Omental fat pad (tissue), 4 donors: ENCODE measurements at places on chromosomes 6 and 20. TPM values are rescaled to one million over a fixed set of nuclear protein-coding genes. Genes with fewer than 3 reads are reported as not detected.
A peak's percentile ranks its signal among the peaks of the same experiment; 100 is the strongest.

F13A1 gene
- total RNA-seq: 334 TPM

RIPOR2 gene
- total RNA-seq: 14.3 TPM

SPTLC3 gene
- 9.7 TPM for total RNA-seq

VAPB gene
- total RNA-seq: 24.7 TPM

NKX2-4 gene
- total RNA-seq: not detected

FITM2 gene
- total RNA-seq: 18.7 TPM

NHLRC1 gene
- 3.1 TPM for total RNA-seq

RRBP1 gene
- 92.5 TPM for total RNA-seq

RSPO4 gene
- not detected for total RNA-seq

DNA sequence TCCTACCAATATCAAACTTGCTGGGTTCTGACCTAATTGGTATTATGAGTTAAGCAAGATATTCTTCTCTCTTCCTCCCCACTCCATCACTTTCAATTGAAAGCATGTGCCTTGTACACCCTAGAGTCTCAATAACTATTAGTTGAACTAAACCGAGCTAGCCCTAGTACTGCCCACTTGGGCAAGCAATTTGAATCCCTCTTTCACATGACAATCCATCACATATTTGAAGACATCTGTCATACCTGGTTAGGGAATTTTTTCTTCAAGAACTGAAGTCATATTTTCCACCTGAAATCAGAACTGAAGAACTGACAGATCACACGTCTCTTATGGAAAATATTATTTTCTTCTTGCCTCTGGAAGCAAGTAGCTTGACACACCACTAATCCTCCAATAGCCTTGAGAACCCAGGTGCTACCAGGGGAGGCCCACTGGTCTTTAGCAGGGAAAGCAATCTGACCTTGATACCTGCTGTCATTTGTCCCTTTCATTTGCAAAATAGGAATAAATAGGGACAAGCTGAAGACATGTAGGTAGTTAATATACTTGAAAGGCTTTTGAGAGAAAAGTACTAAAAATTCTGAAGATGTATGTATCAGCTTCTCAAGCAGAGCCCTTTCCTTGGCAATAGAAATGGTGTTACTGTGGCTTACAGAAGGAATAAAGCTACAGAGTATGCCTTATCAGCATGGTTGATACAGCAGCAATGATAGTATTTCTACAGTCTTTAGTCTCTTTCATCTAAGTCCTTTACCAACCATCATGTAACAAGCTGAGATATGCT lies 71.4 kb downstream of the GJA10 start:
- no peak for DNase-seq

DNA sequence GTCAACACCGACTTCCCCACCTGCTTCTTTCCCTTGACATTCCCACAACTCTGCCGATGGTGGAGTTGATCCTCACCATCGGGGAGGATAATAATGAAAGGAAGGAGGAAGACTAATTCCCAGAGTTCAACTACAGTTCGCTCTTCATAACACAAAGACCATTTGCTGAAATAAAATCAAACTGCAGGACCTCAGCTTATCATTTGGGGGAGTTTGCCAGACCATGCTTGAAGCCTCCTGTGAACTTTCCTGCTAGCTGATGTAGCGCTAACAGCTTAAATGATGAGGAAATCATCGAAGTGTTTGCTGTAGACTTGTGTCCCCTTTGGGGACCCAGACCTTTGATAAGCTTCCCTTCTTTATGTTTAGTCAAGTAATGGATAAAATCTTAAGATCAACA lies 26.2 kb downstream of the PROKR2 start:
- DNase-seq: no peak

GRCh38 chr6:3296537-3296936 lies 37.8 kb downstream of the PSMG4 start:
- no peak for DNase-seq

- DNase-seq: no peak
Observed at GRCh38 chr20:15836634-15837033, 736.6 kb downstream of the KIF16B start.

- DNase-seq: no peak
Observed at GRCh38 chr6:114055349-114055748, 84.4 kb upstream of the HDAC2 start.

DNA sequence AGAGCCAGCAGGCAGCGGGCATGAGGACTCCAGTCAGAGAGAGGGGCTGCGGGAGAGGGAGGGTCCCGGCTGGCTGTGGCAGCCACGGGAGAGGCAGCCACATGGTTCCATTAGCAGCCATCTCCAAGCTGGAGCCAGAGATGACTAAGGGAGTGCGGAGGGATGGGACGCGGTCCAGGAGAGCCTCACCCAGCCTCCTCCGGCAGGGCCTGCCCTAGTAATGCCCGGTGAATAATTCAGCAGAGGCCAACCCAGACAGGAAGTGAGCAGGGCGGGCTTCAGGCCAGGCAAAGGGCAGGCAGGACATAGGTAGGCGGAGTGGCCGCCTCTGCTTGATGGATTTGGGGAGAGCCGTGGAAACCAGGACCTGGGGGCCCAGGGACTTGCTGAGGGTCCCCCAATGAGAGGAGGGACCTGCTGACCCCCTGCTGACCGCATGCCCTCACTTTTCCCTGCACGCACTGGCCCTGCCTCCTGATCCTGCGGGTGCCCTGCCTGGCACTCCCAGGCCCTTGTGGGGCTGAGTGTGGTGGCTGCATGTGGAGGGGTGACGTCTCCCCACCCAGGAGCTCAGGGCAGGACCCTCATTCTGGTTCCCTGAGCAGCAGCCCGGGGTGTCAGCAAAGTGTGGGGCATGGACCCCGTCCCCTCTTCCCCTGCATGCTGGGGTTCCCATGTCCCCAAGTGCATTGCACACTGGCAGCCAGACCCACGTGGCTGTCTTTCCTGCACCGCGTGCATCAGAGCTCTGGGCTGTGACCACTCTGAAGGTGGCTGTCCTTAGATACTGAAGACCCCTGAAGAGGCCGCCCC lies 51.8 kb upstream of the SLCO4A1 start:
- peak; percentile 51 for DNase-seq

DNA sequence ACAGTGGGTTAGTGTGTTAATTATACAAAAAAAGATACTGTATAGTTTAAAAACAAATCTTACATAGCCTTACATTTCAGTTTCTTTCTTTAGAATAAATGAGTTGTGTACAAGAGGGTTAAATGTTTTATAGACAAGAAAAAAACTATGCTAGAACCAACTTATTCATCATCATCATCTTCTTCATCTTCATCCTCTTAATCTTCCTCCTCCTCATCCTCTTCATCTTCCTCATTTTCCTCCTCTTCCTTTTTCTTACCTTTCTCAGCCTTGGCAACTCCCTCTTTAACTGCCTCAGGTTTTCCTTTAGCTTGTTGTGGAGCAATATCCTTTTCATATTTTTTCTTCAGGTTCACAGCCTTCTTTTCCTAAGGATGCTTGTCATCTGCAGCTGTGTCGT lies 53.7 kb downstream of the RPS12 start:
- DNase-seq: no peak

GRCh38 chr20:58310291-58310782 lies 822 bp downstream of the RAB22A start:
- DNase-seq: no peak

DNA sequence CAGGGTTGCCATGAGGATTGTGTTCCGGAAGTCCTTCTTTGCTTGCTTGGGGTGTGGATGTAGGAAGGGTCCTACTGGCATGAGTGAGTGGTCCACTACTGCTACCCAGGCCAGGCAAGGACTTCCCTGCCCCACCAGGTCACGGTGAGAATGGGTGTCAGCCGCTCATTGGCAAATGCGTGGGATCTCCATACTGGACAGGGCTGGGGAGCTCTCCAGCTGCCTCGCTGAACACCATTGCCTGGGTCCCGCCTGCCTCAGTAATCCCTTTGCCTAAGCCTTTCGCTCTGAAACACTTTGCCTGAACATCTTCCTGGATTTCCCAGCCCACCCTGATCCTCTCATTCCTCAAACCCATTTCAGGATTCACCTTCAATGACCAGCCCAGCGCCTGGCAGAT lies 59.5 kb downstream of the CTCFL start:
- no peak for DNase-seq

- no peak for DNase-seq
Observed at GRCh38 chr20:44572551-44573500, 9.6 kb upstream of the PKIG start.

- no peak for DNase-seq
Observed at GRCh38 chr20:64189530-64189966, 25.3 kb downstream of the MYT1 start.

- no peak for DNase-seq
Observed at GRCh38 chr6:96899019-96899418, 1.3 kb upstream of the NDUFAF4 start.

- no peak for DNase-seq
Observed at GRCh38 chr6:149335924-149336608, 18.6 kb downstream of the TAB2 start.

DNA sequence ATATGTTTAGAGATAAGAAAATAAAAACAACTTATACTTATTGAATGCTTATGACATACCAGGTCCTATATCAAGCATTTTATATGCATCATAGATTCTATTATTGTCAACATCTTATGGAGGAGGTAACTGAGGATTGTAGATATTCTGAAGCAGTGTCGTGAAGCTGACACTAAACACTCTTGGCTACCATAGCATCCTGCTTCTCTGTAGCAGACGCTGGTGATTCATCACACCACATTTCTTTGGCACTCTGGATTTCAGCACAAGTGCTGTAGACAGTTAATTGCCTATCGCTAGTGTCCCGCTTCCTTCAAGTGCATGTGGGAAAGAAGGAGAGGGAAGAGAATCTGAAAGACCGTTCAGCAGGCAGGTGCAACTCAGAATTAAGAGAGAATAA lies 317.1 kb downstream of the PLCB1 start:
- no peak for DNase-seq

GRCh38 chr6:77965449-77965848 lies 312.6 kb downstream of the MEI4 start:
- DNase-seq: no peak

GRCh38 chr6:14861491-14861943 lies 384.4 kb upstream of the JARID2 start:
- DNase-seq: no peak

DNA sequence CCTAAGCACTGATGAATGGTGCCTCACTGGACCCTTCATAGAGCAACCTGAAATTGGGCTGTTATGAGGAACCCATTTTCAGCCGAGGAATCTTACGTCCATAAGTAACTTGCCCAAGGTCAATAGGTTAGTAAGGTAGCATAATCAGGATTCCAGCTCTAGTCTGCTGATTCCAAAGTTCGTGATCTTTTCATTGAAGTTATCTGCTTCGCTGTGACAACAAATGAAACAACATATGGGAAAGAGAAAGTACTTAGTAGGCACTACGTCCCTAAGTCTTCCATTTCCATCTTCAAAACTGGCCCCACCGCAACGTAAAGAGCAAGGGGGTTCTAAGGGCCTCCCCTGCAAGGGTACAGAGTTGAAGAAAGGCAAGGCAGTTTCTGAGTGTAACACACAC lies 49.5 kb downstream of the MYLIP start:
- no peak for DNase-seq

- DNase-seq: no peak
Observed at GRCh38 chr6:74402781-74403180, 706.8 kb downstream of the CD109 start.

DNA sequence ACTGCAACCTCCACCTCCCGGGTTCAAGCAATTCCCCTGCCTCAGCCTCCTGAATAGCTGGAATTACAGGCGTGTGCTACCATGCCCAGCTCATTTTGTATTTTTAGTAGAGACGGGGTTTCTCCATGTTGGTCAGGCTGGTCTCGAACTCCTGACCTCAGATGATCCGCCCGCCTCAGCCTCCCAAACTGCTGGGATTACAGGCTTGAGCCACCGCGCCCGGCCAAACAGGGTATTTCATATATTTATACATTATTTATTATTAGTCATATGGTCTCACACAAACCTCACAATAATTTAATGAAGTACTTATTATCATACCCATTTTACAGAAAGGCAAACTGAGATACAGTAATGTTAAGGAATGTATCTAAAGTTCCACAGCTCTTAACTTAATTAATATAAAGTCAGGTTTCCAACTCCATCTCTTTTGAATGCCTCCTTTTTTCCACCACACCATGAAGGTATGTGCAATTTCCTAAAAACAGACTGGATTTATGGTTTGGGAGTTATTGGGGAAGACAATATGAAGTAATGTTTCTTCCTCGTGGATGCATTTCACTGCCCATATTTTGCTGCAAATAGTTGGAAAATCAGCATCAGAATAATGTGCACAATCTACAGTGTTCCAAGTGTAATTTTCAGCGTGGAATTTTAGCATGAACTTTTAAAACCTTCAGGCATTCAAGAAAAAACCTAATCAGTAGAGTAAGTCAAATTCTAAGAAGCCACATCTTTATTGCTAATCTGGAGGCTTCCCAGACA lies 65.7 kb downstream of the ZMYND8 start:
- DNase-seq: no peak

DNA sequence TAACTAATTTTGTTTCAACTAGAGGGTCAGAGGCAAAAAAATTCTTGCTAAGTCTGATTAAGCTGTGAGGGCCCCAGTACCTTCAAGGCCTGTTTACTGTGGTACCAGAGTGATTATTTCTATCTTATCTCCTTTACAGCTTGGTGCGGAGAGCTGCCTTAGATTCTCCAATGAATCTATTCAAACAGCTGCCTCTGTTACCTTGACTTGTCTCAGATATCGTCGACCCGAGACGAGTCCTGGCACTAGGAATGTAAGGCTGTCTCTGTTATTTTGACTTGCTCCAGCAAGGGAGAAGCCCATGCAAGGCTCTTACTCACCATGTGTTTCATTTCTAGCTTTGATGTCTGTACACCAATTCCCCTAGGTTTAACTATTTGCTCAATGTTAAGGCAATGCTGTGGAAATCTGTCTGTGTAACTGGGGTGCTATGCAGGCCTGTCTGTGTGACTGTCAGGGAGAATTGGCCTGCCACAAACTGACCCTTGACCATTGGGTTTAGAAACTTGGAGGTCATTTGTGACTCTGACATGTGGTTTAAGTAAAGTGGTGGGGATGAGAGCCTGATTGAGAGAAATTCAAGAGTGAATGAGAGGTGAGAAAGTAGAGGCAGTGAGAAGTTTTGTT lies 10.4 kb upstream of the FKBPL start:
- DNase-seq: no peak

DNA sequence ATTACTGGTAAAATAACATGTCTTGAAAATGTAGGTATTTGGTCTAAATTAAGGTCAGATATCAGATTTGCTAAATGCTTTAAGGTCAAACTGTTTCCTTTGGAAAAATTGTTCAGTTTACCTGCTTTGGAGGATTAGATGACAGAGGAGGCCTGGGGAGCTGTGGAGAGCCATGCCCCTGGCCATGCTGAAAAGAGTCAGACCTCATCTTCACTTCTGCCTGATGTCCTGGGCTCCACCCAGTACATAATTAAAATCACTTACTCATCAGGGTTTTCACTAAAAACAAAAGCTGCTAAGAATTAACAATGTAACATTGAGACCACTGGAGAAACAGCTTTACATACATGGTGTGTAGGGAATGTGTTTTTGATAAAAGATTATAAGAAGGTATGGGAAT lies 60.8 kb upstream of the UNC93A start:
- no peak for DNase-seq
